ENCODE measurements at places on chromosomes 2 and 18.

DNA sequence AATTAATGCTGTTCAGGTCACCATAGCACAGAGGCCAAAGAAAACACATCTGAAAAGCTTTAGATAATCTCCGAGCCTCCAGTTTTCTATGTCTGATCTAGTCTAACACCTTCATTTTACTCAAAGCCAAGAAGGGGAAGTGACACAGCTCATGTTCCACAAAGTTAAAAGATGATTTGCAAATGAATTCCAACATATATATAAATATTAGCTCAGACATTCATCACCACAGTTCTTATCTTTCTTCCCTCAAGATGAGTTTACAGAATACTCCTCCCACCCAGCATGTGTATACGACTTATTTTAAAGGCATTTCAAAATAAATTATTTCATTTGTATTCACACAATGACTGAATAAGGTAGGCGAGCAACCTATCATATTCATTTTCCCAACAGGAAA lies 82.4 kb downstream of the AAK1 start:
- no peak for DNase-seq

GRCh38 chr2:127454595-127455565 lies 36.7 kb downstream of the PROC start:
- DNase-seq = peak; percentile 67

- no peak for DNase-seq
These were observed 37.3 kb upstream of the TANK start for GRCh38 chr2:161122772-161123530.

GRCh38 chr18:56869189-56869777 lies 218.1 kb downstream of the WDR7 start:
- DNase-seq = peak; percentile 57

DNA sequence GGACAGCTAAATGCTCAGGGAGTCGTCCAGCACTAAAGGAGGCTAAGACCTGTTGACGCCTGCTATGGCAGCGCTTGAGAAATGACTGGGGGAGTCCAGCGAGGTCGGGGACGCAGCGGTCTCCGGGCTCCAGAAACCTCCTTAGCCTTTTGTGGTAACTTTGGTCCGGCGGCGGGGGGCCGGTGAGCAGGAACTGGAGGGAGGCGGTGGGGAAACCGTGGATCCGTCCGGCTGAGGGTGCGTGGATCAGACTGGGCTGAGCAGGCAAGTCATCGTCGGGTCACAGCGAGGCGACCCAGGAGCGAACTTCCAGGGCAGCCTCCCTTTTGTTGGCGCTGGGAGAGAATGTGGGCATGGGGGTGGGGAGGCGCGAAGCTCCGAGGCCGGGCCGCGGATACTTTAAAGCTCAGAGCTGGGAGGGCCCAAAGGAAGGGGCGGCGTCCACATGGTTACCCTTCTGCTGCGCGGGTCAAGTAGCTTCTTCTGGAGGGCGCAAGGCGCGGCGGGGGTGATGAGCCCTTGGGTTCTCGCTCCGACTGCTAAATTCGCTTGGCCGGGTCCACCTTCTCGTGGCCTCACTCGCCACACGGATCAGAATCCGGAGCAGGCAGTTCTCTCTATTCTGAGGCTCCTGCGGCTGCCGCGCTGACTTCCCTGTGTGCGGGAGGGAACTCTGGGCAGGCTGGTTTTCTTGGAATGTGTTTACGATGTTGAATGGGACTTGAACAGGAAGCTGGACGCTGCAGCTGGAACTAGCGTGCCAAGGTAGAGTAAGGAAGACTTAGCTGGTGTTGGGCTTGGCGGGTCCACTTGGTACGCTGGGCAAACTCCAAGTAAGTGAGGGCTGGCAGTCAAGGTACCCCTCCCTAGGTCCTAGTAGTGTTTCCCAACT lies 920 bp downstream of the GULP1 start:
- peak; percentile 91 for DNase-seq

DNA sequence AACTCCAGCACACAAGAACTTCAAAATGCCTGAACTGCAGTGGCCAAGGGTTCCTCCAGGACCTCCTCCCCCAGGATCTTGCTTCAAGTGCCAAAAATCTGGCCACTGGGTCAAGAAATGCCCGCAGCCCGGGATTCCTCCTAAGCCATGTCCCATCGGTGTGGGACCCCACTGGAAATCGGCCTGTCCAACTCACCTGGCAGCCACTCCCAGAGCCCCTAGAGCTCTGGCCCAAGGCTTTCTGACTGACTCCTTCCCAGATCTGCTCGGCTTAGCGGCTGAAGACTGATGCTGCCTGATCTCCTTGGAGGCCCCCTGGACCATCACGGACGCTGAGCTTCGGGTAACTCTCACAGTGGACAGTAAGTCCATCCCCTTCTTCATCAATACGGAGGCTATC lies 306.4 kb downstream of the RBM43 start:
- DNase-seq = no peak

DNA sequence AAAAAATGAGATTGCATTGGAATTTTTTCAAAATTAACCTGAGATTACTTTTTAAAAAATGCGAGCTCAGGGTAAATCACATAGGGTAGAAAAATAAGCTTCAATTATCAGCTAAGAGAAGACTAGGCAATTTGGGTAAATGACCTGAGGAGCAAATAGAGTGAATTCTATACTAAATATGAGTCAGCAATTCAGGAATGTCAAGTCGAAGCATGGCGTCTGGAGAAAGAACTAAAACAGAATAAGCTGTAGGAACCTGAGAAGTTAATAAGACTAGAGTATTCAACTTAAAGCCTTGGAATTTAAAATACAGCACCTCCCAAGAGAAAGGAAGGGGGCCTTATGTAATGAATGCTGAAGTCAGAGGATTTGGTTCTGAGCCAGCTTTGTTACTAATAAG lies 487.0 kb downstream of the SUCLG1 start:
- no peak for DNase-seq

- no peak for DNase-seq
These were observed 207.1 kb upstream of the SMAD2 start for GRCh38 chr18:48137374-48138081.

- DNase-seq = no peak
These were observed 32.7 kb upstream of the ABCA12 start for GRCh38 chr2:215171151-215171550.
